ENCODE measurements at places on chromosomes 6 and 20. TPM values are rescaled to one million over a fixed set of nuclear protein-coding genes. Genes with fewer than 3 reads are reported as not detected.

Gene CST5
- not detected for total RNA-seq

Gene AARS2
- 7.9 TPM for total RNA-seq

Gene EDN3
- total RNA-seq: 0.10 TPM

Gene SLC18B1
- total RNA-seq: 5.0 TPM

Gene C20orf141
- 0.60 TPM for total RNA-seq

Gene WFDC5
- not detected for total RNA-seq

Gene OPRM1
- total RNA-seq: not detected

Gene ARMH2
- total RNA-seq: not detected

Gene ISM1
- total RNA-seq: 0.44 TPM
